ENCODE measurements at places on chromosomes 1 and 21.
A peak's percentile ranks its signal among the peaks of the same experiment; 100 is the strongest.

- DNase-seq, result no peak
Measured at GRCh38 chr1:40663324-40664166, 1.9 kb downstream of the RIMS3 start.

DNA sequence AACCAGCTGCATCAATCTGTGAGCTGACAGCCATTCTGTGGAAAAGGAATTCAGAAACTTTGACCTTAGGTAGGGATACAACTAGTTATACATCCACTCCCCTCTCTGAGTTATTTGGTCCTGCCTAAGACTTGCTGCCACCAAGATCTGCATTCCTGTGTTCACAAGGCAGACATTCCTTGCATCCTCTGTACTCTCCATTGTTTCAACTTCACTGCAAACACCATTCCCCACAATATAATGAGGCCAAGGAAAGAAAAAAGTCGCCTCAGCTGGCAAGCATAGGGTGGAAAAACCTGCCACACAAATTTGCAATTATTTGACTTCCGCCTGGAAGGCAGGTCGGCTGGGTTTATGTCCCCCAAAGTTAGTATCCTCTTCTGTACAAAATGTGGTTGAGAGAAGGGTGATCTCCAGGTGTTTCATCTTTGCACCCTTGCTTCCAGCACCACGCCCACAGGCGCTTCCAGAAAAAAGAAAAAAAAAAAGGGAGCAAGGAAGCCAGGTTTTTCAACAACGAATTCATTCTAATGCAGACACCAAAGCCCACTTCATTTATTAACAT lies 676 bp upstream of the CTTNBP2NL start:
- DNase-seq, result peak; percentile 57

DNA sequence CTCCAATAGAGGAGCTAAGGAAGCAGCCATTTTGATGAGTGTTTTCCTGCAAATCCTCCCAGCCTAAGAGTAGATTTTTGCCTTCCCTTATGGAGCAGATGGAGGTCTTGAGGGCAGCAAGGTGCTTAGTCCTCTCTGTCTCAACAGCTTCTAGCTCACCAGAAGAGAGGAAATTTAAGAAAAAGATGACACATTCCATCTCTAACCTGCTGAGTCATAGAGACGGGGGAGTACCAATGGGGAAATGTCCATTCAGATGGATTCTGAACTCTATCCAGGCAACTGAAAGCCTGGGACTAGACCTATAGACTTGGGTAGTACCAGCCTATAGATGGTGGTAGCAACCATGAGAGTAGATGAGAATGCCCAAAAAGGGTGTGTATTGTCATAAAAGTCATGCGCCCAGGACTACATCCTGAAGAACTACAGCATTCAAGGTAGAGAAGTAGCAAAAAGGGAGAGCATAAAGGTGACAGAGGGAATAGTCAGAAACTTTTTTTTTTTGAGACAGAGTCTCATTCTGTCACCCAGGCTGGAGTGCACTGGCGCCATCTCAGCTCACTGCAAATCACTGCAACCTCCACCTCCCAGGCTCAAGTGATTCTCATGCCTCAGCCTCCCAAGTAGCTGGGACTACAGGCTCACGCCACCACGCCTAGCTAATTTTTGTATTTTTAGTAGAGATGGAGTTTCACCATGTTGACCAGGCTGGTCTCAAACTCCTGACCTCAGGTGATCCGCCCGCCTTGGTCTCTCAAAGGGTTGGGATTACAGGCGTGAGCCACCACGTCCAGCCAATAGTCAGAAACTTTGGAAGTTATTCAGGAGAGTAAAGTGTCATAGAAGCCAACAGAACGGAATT lies 10.7 kb upstream of the ELOA start:
- DNase-seq, result no peak

- DNase-seq, result no peak
Measured at GRCh38 chr1:197144570-197145325, 1.7 kb downstream of the ASPM start.

GRCh38 chr1:154839691-154840090 lies 30.4 kb downstream of the KCNN3 start:
- DNase-seq, result no peak

DNA sequence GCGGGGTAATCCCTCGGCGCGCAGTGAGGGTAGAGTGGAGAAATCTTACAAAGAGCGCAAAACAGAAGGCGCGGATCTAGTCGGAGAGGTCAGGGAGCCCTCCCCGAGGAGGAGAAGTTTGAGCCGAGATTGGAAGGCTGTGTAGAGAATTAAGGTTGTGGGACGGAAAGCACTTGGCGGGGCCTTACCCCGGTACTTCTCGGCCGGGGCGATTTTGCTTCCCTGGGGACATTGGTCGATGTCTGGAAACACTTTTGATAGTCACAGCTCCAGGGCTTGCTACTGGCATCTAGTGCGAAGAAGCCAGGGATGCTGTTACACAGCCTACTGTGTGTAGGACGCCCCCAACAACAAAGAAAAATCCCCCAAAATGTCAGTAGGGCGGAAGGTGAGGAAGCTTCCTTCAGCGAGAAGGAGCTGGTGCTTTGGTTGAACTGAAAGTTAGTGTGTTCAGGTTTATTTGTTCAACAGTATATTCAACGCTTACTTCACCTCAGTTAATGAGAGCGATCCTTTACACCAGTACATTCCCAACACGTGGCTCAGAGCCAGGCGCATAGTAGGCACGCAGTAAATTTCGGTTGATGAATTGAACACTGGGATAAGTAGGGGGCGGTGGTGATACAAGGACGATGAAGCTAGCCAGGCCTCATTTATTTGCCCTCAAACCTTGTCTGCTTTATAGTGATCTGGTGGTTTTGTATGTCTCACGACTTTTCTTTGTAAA lies 807 bp downstream of the CEP85 start:
- peak; percentile 20 for DNase-seq

GRCh38 chr1:88876573-88877365 lies 14.6 kb downstream of the GTF2B start:
- DNase-seq, result no peak

GRCh38 chr1:28893403-28894102 lies 20.8 kb upstream of the EPB41 start:
- peak; percentile 25 for DNase-seq

- DNase-seq, result peak; percentile 62
Measured at GRCh38 chr21:43343095-43343991, 83.6 kb downstream of the SIK1 start.

DNA sequence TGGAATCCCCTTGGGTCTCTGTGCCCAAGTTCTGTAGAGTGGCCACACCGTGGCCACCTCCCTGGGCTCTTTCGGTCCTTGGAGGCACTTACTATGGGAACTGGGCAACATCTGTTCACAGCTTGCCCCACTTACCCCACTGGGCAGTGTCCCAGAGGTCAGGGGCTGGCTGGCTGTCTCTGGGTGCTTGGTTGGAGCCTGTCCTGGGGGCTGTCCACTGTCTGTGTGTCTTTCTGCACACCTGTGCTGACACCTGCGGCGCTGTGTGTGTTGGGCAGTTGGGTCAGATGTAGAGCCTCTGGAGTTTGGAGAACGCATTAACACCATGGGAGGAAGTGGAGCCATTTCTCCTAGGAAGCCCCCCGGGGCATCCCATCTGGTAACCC lies 1.3 kb upstream of the TMEM54 start:
- DNase-seq, result no peak

DNA sequence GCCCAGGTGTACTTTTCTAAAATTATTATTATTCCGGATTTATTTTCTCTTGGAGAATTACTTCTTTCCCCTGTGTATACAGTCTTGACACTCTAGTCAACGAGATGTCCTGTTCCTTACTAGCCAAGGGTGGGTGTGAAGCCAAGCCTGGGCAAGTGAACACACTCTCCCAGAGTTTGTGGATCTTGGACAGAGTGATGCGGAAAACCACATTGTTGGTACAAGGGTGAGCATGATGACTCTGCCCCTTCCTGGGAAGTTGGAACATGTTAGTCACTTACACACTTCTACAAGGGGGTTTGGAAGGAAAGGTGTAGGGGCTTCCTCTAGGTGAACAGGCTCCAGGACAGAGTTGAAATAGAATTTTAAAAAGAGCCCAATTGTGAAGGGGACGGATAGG lies 20.0 kb upstream of the RD3 start:
- no peak for DNase-seq

- no peak for DNase-seq
Measured at GRCh38 chr1:240936911-240937668, 325.1 kb upstream of the GREM2 start.

- no peak for DNase-seq
Measured at GRCh38 chr1:239874831-239875230, 216.9 kb upstream of the FMN2 start.

GRCh38 chr1:181015251-181015615 lies 7.4 kb downstream of the STX6 start:
- DNase-seq, result no peak

DNA sequence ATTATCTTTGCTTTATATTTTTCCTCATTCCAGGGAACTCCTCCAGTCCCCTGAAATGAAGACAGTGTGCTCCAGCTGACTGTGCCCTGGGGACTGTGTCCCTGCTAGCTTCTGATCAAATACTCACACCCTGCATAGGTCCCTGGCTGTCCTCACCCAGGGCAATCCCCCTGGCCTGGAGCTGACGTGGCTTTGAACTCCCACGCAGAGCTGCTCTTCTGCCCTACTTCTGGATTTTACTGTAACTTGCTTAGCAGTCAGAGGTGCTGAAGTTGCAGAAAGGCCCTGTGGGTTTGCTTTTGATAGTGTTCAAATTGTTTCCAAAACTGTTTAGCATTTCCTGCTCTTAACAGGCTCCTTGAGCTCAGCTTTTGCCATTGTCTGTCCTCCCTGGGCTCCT lies 186.5 kb downstream of the FASLG start:
- peak; percentile 9 for DNase-seq

GRCh38 chr1:38991638-38992411 lies 749 bp downstream of the AKIRIN1 start:
- peak; percentile 54 for DNase-seq

DNA sequence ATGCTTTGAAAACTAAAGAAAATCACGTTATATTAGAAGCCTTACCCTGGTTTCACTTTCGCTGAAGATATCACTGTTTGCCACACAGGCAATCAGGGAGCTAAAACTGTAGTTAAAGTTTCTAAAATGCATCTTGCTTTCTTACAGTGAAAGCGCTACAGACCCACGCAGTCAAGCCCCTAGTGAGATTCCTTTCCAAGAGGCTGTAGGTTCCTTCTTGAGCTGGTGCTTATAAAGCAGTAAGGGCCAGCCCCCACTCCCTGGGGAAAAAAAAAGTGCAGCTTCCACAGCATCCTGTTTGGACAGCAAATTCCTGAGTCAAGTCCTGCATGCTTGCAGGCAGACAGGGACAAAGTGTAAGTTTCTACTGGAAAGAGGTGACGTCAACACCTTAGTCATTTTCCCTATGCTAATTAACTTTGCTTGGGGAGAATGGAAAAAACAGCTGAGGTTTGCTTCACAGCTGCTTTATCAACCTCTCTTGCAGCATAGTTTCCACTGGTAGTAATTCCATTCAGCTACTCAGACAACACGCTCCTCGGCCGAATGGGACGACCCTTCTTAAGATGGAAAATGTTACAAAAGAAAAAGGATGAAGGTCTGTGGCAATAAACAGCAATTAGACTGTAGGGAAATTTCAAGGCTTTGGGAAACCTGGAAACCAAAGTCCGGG lies 14.7 kb upstream of the KCNE1 start:
- DNase-seq, result peak; percentile 98

DNA sequence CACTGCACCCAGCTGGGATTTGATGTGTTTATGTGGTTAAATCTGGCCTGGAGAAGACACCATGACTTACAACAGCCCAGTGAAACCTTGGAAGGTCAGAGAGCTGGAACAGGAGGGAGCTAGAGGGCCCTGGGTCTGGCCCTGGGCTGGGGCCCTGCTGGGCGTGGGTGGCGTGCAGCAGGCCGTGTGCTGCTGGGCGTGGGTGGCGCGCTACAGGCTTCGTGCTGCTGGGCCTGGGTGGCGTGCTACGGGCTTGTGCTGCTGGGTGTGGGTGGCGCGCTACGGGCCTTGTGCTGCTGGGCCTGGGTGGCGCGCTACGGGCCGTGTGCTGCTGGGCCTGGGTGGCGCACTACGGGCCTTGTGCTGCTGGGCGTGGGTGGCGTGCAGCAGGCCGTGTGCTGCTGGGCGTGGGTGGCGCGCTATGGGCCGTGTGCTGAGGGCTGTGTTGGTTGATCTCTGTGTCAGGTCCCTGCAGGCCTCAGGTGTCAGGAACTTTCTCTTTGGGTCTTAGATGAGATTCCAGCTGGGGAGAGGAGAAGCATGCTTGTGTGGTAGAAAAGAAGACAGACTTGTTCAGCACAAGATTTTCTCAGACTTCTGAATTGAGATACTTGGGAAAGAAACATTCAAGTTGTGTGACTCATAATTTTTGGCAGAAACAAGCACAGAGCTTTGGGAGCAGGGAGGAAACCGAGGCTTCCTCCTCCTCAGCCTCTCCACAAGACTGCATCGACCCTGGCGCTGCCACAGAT lies 66.0 kb downstream of the COL18A1 start:
- DNase-seq, result peak; percentile 39

- DNase-seq, result no peak
Measured at GRCh38 chr1:23118407-23118806, 50.2 kb downstream of the LUZP1 start.

All from trophoblast cell (in vitro differentiated cells and primary cell).